Stimulated activated CD4-positive, alpha-beta T cell treated with anti-CD3 and anti-CD28 coated beads, Interleukin-12 subunit alpha, Interleukin-12 subunit beta, amount 100 ng/mL, for 4 hours (primary cell): ENCODE measurements at places on chromosomes 5 and 9.

- no peak for DNase-seq
Measured at GRCh38 chr5:96014395-96014794, 52.7 kb upstream of the ELL2 start.

DNA sequence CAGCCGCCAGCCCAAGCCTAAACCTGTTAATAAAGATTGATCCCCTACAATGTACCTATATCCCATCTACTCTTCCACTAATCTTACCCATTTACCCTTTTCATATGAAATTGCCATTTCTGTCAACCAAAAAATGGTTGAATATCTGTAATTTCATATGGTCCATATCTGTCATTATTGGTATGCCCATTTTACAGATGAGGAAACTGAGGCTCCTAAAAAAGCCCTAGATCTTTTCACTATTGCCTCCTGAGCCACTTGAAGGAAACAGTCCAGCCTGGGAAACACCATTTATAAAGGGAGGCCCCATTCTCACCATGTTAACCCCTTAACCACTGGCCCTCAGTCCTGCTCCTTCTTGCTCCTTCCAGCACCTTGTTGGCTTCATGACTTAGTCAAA, 41.2 kb upstream of the SNAPC3 start:
- DNase-seq, result no peak

- DNase-seq, result no peak
Measured at GRCh38 chr9:127008076-127008475, 93.5 kb downstream of the RALGPS1 start.

GRCh38 chr5:71752441-71753190, 33.5 kb downstream of the CARTPT start:
- DNase-seq, result no peak

- DNase-seq, result no peak
Measured at GRCh38 chr9:32942755-32943460, 58.5 kb downstream of the APTX start.

GRCh38 chr5:1292139-1292538, 2.7 kb downstream of the TERT start:
- DNase-seq, result no peak

DNA sequence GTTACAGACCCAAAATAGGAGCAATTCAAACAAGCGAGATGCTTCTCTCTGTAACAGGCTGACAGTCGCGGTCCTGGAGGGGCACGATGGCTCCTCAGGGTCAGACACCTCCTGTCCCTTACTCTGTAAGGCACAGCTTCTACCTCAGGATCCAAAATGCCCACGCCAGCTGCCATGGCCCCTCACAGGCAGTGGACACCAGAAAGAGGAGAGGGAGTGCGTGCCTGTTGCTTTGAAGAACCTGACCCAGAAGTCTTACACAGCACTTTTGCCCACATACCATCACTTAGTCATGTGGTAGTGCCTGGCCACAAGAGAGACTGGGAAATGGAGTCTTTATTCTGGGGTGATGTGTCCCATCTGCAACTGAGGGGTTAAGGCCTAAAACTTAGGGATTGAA, 11.6 kb upstream of the ABL1 start:
- DNase-seq, result no peak

DNA sequence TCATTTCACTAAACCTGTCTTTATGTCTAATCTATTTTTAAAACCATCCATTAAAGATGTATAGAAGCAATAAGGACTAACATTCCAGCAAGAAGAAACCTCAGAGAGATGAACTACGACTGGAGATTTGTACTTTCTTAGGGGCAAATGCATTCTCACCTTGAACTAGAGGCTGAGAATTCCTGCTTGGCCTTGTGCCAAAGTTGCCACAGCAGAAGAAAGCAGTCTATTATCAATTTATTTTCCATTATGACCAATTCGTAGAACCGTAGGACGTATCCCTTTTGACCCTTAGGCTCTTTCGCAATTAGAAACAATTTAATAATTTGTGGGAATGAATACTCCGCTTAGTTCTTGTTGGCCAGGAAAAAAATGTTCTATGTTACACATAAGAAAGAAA, 1647.4 kb upstream of the CDH9 start:
- no peak for DNase-seq

DNA sequence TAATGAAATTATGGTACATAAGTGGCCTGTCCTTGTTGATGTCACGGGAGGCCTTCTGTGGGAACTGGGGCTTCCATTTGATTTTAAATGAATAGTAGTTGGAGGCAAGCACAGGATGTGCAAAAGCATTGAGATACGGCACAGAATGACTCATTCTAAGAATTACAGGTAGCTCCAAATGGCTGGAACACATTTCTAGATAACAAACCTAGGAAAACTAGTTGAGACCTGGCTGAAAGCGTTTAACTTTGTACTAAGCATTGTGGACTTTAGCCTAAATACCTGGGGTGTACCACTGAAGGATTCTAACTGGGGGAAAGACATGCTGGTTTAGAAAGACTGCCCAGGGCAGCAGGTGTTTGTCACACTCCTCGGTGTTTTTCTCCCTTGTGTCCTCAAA, 9.4 kb downstream of the SKP2 start:
- no peak for DNase-seq

DNA sequence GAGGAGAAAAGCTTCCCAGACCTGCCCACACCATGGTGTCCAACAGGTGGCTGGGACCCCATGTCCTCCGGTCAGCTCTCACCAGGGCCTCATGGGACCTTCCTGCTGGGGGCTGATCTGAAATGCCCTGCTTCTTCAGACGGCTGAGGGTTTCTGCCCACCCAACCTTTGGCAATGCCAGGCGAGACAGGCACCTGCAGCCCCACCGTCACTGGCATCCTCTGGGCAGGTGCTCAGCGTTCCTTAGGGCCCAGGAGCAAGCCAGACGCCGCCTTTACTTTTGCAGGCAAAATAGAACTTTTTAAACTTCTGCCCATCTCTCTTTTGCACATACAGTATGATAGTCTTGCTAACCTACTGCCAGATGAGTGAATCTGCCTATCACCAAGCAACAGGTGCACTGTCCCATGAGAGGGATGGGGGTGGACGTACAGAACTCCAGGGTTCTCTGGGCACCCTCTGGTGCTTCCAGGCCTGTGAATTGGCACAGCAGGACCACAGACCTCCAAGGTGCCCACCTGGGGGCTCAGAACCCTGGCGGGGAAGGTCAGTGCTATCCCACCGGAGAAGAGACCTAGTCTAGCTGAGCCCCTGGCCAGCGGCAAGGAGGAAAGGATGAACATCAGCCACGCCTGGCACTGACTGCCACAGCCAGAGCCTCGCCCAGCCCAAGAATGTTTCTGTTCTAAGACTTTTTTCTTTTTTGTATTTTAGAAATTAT, 7.5 kb downstream of the OBP2B start:
- no peak for DNase-seq

GRCh38 chr5:10627160-10627701, 63.4 kb downstream of the ANKRD33B start:
- no peak for DNase-seq

GRCh38 chr5:176719113-176719739, 71.9 kb downstream of the TSPAN17 start:
- no peak for DNase-seq

DNA sequence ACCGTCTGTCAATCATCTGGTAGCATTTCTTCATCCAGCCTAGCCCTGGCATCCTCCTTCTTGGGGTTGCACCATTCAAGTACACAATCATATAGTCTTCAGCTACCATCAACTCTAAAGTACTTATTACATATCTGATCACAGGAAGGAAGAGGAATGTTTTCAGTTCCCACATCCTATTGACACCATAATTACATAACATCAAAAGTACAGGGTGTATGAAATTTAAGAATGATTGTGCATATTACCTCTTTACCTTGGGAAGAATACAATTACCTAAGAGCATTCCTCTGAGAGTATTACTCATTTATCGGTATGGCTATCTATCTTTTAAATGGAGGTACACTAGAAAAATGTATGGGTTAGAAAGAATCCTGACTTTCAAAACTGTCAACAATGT, 126.8 kb upstream of the PCA3 start:
- no peak for DNase-seq

GRCh38 chr5:128493657-128494329, 44.3 kb downstream of the FBN2 start:
- DNase-seq, result no peak

- no peak for DNase-seq
Measured at GRCh38 chr9:110821064-110821463, 152.5 kb downstream of the MUSK start.

- no peak for DNase-seq
Measured at GRCh38 chr9:125545845-125546244, 161.2 kb downstream of the MAPKAP1 start.

DNA sequence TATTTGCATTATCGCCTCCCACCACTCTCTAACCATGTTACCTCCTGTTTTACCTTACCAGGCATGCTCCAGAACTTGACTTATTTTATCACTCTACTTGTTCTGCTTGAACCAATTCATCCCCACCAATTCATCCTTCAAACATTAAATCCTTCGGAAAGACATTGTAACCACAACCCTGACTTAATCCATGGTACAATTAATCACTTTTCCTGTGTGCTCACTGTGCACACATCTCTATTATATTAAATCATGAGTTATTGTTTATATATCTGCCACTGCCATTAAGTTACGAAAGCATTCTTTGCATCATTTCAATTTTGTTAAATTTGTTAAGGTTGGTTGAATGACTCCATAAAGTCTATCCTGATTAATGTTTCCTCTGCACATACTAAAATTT, 7.4 kb upstream of the C5orf46 start:
- no peak for DNase-seq

GRCh38 chr5:157431544-157432200, 28.3 kb upstream of the NIPAL4 start:
- DNase-seq, result no peak

GRCh38 chr5:52674815-52675545, 112.7 kb upstream of the ITGA1 start:
- DNase-seq, result no peak

- no peak for DNase-seq
Measured at GRCh38 chr5:83740741-83741140, 20.1 kb upstream of the HAPLN1 start.

- DNase-seq, result no peak
Measured at GRCh38 chr5:154697371-154697770, 57.8 kb upstream of the LARP1 start.

- no peak for DNase-seq
Measured at GRCh38 chr5:124162767-124163532, 583.5 kb downstream of the ZNF608 start.

DNA sequence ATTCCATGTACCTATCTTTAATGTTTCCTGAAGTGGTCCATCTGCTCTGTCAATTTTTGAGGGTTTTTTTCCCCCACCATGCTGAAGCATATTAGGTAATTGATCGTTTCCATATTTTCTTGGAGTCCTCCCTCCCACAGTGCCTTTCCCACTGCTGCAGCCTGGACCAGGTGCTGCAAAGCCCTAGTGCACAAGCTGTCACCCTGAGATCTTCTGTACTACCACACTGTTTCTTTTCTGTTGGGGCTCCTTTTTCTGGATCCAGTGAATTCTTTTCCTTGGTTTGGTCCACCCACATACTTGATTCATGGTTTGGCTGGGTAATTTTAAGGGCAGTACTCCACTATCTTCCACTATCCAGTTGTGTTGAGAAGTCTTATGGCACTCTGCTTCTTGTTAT, 30.9 kb upstream of the FAM169A start:
- no peak for DNase-seq

- DNase-seq, result no peak
Measured at GRCh38 chr9:89376741-89377351, 58.5 kb downstream of the SECISBP2 start.
